ENCODE measurements at places on chromosomes 2 and 18.

GRCh38 chr18:36457683-36458082 lies 160.2 kb downstream of the FHOD3 start:
- no peak for DNase-seq

DNA sequence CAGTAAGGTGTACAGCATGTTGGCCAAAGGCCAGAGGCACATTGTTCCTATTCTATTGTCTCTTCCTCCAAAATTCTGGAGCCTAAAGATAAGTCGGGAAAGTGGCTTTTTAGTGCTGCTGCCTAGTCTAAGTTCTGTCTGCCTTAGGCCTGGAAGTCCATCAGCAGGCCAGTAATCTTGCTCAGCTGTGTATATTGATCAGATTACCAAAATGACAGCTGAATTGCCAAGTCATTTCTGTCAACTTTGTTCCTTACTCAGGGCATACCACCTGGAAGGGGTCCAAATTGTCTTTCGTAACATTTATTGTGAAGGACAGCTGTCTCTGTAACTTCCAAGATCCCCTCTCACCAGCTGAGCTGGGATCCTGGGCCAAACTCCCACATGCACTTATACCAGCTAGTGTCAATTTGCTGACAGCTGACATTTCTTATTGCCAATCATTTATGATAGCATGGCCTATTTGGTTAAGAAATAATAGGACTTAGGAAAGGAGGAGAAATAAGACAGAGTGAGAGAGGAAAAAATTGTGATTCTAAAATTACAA lies 116.8 kb upstream of the FSHR start:
- DNase-seq: no peak

GRCh38 chr2:8058652-8059051 lies 623.2 kb upstream of the ID2 start:
- DNase-seq: no peak

GRCh38 chr2:219417374-219417773 lies 803 bp upstream of the DES start:
- DNase-seq: no peak

DNA sequence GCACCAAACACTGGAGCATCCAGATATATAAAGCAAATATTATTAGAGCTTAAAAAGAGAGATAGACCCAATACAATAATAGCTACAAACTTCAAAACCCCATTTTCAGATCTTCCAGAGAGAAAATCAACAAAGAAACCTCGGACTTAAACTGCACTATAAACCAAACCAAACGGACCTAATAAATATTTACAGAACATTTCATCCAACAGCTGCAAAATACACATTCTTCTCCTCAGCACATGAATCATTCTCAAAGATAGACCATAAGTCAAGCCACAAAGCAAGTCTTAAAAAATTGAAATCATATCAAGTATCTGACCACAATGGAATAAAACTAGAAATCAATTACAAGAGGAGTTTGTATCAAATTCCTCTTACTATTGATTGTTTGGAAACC lies 140.2 kb upstream of the OTOS start:
- no peak for DNase-seq

All from stimulated activated CD8-positive, alpha-beta memory T cell treated with anti-CD3 and anti-CD28 coated beads, Interleukin-15, amount 100 ng/mL, for 24 hours (primary cell).